SJSA1 (cell line): ENCODE measurements at places on chromosomes 5 and 9. TPM values are rescaled to one million over a fixed set of nuclear protein-coding genes. Genes with fewer than 3 reads are reported as not detected.

Gene TRAF2
- total RNA-seq: 11.3 and 17.1 TPM in 2 replicates

DNA sequence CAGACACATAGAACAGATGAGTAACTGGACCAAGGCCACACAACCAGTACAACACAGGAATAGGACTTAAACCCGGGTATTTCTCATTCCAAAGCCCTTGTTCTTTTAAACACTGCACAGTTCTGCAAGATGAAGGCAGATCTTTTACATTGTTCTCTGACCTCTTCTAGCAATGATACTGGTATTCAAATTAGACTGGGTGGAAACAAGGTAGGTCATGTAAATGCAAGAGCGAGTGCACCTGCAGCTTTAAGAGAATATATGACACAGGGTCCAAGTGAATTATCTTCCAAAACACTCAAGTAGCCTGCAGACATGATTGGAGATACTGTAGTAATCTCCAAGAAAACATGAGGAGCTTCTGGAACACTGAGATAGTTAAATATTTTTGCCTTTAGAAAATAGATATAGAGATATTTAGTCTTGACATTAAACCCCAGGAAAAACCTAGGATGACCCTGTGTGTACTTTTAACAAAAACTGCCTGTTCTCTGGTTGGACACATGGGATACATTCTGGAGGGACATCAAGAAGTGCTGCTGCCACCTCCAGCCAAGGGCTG is 130.6 kb upstream of the EPB41L4A start:
- no peaks in the 10 kb centered on the region for H3K36me3 ChIP-seq
- H3K27ac ChIP-seq: no peak overlapping the region
- no peaks in the 10 kb centered on the region for H3K4me1 ChIP-seq
- no peaks in the 10 kb centered on the region for H3K27me3 ChIP-seq
- H3K4me3 ChIP-seq: no peak overlapping the region

DNA sequence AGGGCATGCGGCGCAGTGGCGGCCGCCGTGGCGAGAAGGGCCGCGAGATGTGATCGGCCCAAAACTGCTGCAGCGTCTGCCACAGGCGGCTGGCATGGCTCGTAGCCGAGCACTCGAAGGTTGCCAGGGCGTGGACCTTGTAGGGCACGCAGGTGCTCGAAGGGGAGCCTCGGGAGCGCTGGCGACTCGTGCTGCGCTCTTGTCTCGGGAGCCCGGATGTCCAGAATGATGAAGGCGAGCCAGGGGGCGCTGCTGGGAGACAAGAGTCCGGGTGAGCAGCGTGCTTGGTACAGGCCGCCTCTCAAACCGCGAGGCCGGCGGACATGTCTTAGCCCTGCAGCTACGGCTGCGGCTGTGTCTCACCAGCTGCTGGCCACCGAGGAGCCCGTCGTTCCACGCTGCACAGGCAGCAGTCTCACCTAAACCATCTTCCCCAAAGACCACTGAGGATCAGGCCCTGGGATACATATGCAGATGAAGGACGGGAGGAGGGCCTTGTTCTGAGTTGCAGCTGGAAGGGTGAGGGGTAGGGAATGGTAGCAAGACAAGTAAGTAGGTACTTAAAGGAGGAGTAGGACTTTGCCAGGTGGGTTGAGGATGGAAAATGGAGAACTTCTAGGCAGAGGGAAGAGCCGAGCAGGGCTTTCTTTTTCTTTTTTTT is 1.7 kb downstream of the CBY3 start:
- H3K36me3 ChIP-seq: 0 out of 2 replicates have a peak, but pooled peaks cover 2% of the 10 kb centered on the region
- DNase-seq: no peak
- no peaks in the 10 kb centered on the region for H3K27me3 ChIP-seq
- H3K27ac ChIP-seq: no peak overlapping the region

- no peaks in the 10 kb centered on the region for H3K4me1 ChIP-seq
- no peak for DNase-seq
- H3K27me3 ChIP-seq: no peaks in the 10 kb centered on the region
- H3K36me3 ChIP-seq: no peaks in the 10 kb centered on the region
- no peak overlapping the region for H3K4me3 ChIP-seq
Measured at GRCh38 chr5:4158750-4159447, 563.3 kb downstream of the IRX1 start.

DNA sequence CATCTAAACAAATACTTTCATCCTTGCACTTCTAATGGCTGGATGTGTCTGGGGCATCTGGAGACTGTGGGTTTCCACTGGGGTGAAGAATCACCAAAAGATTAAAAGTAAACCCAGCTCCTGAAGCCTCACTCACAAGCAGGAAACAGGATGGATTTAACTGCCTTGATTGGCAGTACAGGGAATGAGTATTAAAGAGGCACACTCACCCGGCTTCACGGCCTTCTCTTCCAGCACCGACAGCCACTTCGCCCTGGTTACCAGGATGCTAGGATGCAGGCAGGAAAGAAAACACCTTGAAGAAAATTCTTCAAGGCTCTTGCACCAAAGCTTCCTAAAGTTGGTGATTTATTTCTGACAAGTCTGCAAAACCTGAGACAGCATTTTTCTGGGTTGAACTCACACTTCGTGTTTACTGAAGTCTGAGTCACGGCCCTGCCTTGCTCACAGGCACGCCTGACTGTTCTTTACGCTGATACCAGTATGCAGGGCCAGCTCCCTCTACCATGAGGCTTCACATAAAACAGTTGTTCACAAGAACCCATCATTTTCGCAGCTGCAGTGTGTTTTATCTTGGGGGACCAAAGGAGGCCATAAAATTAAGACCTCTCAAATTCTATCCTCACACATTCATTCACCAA is 56.5 kb upstream of the ZNF354A start:
- no peaks in the 10 kb centered on the region for H3K4me1 ChIP-seq
- H3K27ac ChIP-seq: no peak overlapping the region
- H3K27me3 ChIP-seq: no peaks in the 10 kb centered on the region
- H3K36me3 ChIP-seq: no peaks in the 10 kb centered on the region
- no peak overlapping the region for H3K4me3 ChIP-seq

DNA sequence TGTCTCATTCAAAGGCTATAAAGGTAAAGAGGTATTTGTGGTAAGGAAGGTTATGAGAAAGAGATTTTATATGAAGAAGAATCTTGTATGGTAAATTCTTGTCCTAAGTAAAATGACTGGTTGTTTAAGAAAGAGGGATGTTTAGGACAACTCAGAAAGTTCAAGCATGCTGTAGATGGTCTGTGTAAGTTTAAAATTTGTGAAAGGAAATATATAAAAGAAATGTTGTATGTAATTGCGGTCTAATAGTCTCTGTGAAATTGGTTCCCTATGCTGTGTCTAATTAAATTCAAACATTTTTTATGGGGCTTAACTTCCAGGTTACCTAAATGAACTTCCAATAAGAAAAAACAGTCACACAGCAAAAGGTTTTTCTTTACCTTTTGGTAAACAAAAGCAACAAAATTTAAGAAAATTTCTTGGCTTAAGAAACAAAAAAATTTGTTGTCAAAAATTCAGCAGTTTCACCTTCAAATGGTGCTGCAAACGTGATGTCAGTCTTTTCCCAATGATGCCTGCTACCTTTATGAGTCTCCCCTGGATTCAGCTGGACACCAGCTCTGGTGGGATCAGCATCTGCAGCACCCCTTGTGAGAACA is 83.0 kb upstream of the FCN1 start:
- no peaks in the 10 kb centered on the region for H3K36me3 ChIP-seq
- H3K27me3 ChIP-seq: no peaks in the 10 kb centered on the region
- no peaks in the 10 kb centered on the region for H3K4me1 ChIP-seq
- no peak overlapping the region for H3K27ac ChIP-seq
- no peak for DNase-seq

GRCh38 chr5:11069041-11069440 is 308.0 kb upstream of the DAP start:
- H3K36me3 ChIP-seq: no peaks in the 10 kb centered on the region
- H3K27ac ChIP-seq: peak overlapping the region; percentile 47
- no peak overlapping the region for H3K4me3 ChIP-seq
- DNase-seq: no peak
- H3K27me3 ChIP-seq: peaks cover 13% of the 10 kb centered on the region

Gene FIBCD1
- total RNA-seq: 0.08 TPM in 1 of 2 replicates, not detected in the other

- H3K27ac ChIP-seq: no peak overlapping the region
- H3K4me1 ChIP-seq: no peaks in the 10 kb centered on the region
- H3K4me3 ChIP-seq: no peak overlapping the region
- H3K36me3 ChIP-seq: no peaks in the 10 kb centered on the region
- peaks cover 31% of the 10 kb centered on the region for H3K27me3 ChIP-seq
- no peak for DNase-seq
Measured at GRCh38 chr5:112412346-112412745, 6.7 kb downstream of the EPB41L4A start.

Gene IL3
- total RNA-seq: not detected in 2 replicates
